PC-9 (cell line): ENCODE measurements at places on chromosomes 12 and 14. TPM values are rescaled to one million over a fixed set of nuclear protein-coding genes. Genes with fewer than 3 reads are reported as not detected.

DNA sequence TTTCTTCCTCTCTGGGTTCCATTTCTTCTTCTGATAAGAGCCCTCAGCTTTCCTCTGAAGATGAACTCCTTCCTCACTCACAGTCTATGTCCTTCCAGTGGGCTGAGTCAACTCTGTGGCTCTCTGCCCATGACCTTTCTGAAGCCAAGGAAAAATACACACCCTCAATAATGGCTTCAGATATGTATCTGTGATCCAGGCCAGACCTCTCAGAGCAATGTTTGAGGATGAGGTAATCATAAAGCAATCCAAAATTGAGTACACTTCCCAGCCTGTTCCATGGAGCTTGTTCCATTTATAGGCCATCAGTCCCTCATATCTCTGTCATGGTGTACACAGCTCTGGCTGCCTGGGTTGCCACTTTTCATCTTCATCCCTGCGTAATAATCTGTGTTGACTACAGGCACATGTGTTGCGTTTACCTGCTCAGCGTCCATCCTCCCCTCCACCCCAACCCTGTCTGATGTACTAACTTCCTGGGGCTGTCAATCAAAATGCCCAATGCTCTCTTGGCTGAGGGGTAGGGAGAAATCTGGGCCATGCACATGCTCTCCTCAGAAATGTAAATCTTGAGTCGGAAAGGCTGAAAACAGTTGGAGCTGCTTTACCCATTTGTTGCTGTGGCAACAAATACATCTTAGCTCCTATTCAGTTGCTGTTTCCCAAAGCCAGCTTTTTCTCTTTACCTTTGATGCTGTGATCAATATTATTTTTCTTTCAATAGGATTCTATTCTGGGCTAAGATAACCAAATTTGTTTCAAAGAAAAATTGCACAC lies 377.8 kb upstream of the TMEM132C start:
- 0 out of 2 replicates have a peak, but pooled peaks cover 5% of the 10 kb centered on the region for H3K27me3 ChIP-seq
- H3K4me1 ChIP-seq, result no peaks in the 10 kb centered on the region
- no peak overlapping the region for H3K27ac ChIP-seq
- H3K36me3 ChIP-seq, result no peaks in the 10 kb centered on the region

GRCh38 chr14:101255765-101256125 lies 305.6 kb upstream of the DIO3 start:
- no peak for DNase-seq
- H3K27ac ChIP-seq, result no peak overlapping the region
- H3K36me3 ChIP-seq, result no peaks in the 10 kb centered on the region

DNA sequence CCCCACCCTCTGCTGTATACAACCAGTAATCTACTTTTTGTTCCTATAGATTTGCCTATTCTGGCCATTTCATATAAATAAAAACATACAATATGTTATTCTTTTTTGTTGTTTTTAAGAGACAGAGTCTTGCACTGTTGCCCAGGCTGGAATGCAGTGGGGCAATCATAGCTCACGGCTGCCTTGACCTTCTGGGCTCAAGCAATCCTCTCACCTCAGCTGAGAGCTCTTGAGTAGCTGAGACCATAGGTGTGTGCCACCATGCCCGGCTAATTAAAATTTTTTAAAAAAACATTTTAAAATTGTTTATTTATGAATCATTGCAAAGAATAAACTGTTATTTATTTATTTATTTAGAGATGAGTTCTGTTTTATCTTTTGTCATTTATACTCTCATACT lies 11.6 kb downstream of the PTGR2 start:
- no peak overlapping the region for H3K4me3 ChIP-seq
- no peaks in the 10 kb centered on the region for H3K27me3 ChIP-seq
- no peaks in the 10 kb centered on the region for H3K4me1 ChIP-seq
- DNase-seq, result no peak
- peaks cover 6% of the 10 kb centered on the region for H3K36me3 ChIP-seq

GRCh38 chr12:78534311-78534710 lies 330.3 kb upstream of the SYT1 start:
- H3K4me3 ChIP-seq, result no peak overlapping the region
- no peaks in the 10 kb centered on the region for H3K27me3 ChIP-seq
- H3K36me3 ChIP-seq, result no peaks in the 10 kb centered on the region
- no peaks in the 10 kb centered on the region for H3K4me1 ChIP-seq

- no peak overlapping the region for H3K27ac ChIP-seq
- DNase-seq, result no peak
- H3K4me1 ChIP-seq, result peaks cover 9% of the 10 kb centered on the region
- no peaks in the 10 kb centered on the region for H3K36me3 ChIP-seq
Measured at GRCh38 chr14:63647696-63648410, 6.2 kb upstream of the WDR89 start.

DNA sequence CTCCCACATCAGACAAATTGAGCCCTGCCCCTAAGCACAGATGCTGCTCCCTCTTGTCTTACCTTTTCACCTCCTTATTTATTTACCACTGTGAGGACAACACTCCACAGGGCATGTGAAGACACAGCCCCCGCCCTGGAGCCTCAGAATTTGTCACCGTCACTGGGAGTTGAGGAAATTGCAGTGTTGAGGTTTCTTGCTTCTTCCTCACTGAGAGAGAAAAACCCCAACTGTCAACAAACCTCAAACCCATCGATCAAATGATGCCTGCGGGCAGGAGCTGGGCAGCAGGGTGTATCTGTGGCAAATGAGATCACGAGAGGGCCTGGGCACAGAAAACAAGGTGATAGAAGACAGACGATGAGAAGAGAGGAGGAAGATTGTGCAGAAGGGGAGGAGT lies 30.5 kb upstream of the PLEKHG3 start:
- no peaks in the 10 kb centered on the region for H3K27me3 ChIP-seq
- peaks cover 32% of the 10 kb centered on the region for H3K4me1 ChIP-seq
- H3K4me3 ChIP-seq, result no peak overlapping the region
- H3K27ac ChIP-seq, result no peak overlapping the region
- peak; percentile 94 for DNase-seq

DNA sequence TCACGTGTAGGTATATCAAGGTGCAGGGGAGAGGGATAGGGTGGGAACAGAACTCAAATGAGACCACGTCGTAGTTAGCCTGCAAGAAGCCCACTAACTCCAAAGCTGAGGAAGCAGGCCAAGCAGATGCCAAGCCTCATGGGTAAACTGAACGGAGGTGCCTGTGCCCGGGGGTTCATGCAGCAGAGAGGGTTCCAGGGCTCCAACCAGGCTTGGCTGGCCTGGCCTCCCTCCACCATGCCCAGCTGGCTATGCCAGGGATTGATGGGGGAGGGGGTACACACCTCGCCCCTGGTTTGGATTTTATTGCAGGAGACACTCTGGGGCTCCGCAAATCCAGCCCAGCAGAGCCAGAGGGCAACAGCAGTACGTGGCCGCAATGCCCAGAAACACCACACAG lies 27.3 kb downstream of the PXN start:
- no peak overlapping the region for H3K4me3 ChIP-seq
- H3K27me3 ChIP-seq, result no peaks in the 10 kb centered on the region
- H3K4me1 ChIP-seq, result peaks cover 30% of the 10 kb centered on the region
- DNase-seq, result no peak

DNA sequence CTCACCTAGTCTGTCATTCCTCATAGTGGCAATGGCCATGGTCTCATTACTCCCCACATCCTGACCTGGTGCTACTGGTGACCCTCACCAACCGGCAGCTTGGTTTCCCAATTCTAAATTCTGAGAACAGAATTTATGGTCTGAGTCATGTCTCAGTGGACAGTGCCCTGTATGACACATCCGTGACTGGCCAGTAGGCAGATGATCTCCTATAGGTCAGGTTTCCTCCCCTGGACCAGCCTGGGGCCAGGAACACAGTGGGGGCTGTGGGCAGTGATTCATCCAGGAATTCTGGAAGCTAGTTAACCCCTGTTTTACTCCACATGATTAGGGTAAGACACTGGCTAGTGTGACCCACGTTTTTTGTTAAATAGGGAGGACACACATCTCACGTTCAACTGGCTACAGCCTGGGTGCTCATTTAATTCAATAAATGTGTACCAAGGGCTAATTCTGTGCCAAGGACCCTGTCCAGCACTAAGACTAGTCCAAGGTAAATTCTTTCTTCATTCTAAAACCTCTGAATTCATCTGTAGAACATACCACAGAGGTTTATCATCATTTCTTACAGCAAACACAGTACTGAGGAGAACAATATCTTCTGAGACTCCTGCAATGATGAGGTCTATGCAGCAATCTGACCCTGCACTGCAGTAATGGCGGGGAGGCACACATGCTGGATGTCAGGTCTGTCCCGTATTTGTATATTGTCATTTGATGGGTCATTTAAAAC lies 249.6 kb upstream of the TBX3 start:
- peaks cover 29% of the 10 kb centered on the region for H3K4me1 ChIP-seq
- peak overlapping the region; percentile 91 for H3K27ac ChIP-seq
- H3K4me3 ChIP-seq, result no peak overlapping the region
- no peaks in the 10 kb centered on the region for H3K27me3 ChIP-seq

PPFIA2 gene
- total RNA-seq, result not detected in 2 replicates

CD69 gene
- not detected in 2 replicates for total RNA-seq

KRT6C gene
- not detected in 2 replicates for total RNA-seq
